Esophagus squamous epithelium (tissue), 5 donors: ENCODE measurements at places on chromosomes 5 and 9. TPM values are rescaled to one million over a fixed set of nuclear protein-coding genes. Genes with fewer than 3 reads are reported as not detected.

MOCS2 gene
- 26.1 TPM for total RNA-seq

BAAT gene
- not detected for total RNA-seq

- H3K27ac ChIP-seq: peak overlapping the region; percentile 90
- H3K4me1 ChIP-seq: peaks cover 90% of the 10 kb centered on the region
- peak overlapping the region; percentile 16 for H3K4me3 ChIP-seq
- no peaks in the 10 kb centered on the region for H3K27me3 ChIP-seq
- H3K36me3 ChIP-seq: no peaks in the 10 kb centered on the region
These were observed 10.1 kb upstream of the NRARP start for GRCh38 chr9:137311986-137312851.

DNA sequence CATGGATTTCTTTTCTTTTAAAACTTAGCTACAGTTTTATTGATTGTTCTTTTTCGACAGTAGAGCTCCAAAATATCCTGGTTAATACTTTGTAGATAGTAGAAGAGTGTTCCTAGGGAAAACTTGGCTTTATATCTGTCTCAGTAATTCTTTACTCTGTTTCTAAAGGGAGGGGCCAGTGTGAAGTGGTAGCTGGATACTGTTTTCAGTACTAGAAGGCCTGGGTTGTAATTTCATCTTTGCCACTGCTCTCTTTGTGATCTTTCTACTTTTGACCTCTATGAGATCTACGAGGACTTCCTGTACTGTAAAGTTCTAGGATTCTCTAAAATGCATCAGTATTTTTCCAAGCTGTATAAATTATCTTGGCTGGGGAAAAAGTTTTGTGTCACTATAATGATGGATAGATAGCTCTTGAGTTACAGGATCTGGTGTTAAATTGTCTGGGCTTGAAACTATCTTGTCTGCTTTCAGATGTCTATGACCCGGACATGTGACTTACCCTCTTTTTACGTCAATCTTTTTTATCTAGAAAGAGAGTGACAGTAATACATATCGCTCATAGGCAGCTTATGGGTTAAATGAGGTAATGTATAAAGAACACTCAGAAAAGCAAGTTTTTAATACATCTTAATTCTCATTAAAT is 53.6 kb downstream of the PRR16 start:
- no peak overlapping the region for H3K27ac ChIP-seq
- H3K4me1 ChIP-seq: no peaks in the 10 kb centered on the region
- H3K27me3 ChIP-seq: no peaks in the 10 kb centered on the region
- no peak for DNase-seq

- no peaks in the 10 kb centered on the region for H3K36me3 ChIP-seq
- no peak overlapping the region for H3K27ac ChIP-seq
- no peak overlapping the region for H3K4me3 ChIP-seq
- no peaks in the 10 kb centered on the region for H3K27me3 ChIP-seq
These were observed 335.2 kb upstream of the TARS1 start for GRCh38 chr5:33105521-33105941.

TAF11L10 gene
- not detected for total RNA-seq

DNA sequence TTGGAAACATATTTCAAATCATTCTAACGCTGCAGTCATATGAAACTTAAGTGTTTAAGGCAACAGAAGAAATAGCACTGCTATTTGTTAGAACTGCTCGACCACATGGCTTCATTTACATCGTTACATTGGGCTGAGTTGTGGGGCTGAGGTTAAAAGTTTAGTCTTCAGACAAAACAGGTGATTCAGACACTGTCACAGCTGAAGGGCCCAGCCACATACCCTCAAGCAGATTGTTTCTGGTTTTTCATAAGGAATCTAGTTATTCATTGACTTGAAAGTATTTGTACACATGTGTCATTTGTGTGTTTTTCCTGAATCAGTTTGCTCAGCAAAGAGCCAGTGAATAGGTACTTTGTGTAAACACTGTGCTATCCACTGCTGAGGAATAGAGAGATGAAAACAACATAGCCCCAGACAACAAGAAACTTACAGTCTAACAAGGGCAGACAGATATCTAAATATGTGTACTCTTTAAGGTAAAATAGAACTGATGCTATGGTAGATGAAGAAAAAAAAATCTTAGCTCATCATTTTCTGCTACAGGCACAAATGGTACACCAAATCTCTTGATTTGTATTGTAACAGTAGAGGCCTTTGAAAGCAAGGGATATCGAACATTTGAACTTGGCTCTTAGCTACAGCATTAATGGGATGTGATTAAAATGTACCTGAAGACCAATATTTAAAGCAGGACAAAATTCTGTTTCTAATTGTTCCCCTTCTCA is 357.6 kb upstream of the RPS23 start:
- DNase-seq: no peak
- no peaks in the 10 kb centered on the region for H3K36me3 ChIP-seq
- H3K4me1 ChIP-seq: no peaks in the 10 kb centered on the region
- no peak overlapping the region for H3K4me3 ChIP-seq

SNCB gene
- total RNA-seq: not detected

DNA sequence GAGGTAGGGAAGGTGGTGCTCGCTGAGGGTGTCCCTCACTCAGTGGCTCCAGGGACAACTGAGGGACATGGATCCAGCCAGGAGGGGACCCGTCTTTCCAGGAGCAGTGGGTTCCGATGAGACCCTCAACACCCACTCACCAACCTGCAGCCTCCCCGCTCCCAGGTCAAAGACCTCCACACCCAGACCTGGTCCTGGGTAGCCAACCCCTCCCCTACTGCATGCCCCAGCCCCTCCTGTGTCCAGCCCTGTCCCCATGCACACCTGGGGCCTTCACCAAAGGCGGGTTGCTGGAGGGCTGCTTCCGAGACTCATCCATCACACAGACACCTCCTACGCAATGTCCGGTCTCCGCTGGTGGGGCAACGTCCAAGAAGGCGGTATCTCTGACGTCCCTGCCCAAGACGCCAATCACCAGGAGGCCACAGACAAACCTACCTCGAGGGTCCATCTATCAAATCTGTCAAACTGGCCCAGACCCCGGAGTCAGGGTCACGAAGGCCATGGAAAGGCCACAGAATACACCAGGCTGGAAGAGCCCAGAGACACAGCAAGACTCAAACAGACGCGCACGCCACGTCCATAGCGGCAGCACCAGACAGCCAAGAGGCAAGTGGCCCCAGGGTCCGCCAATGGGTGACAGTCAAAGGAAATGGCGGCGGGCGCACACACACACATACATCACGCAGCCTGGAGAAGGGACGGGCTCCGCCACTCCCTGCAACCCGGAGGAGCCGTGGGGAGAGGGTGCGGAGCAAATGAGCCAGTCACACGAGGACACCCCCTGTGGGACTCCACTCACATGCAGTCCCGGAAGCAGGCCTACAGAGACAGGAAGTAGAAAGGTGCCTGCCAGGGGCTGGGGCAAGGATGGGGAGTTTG is 10.8 kb downstream of the NACC2 start:
- peak overlapping the region; percentile 2 for H3K27ac ChIP-seq
- no peaks in the 10 kb centered on the region for H3K27me3 ChIP-seq
- peaks cover 88% of the 10 kb centered on the region for H3K4me1 ChIP-seq
- H3K4me3 ChIP-seq: no peak overlapping the region
- H3K36me3 ChIP-seq: peaks cover 22% of the 10 kb centered on the region

EHMT1 gene
- 62.9 TPM for total RNA-seq

DNA sequence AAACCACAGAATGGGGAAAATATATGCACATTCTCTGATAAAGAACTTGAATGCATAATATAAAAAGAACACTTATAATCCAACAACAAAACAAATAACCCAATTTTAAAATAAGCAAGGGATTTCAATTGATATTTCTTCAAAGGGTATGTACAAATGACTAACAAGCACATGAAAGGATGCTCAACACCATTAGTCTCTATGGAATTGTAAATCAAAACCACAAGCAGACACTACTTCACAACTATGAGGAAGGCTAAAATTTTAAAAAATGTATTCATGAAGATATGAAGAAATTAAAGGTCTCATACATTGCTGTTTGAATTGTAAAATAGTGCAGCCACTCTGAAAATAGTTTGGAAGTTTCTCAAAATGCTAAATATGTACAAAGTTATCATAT is 78.9 kb upstream of the GAS1 start:
- H3K4me1 ChIP-seq: no peaks in the 10 kb centered on the region
- H3K27ac ChIP-seq: no peak overlapping the region
- no peaks in the 10 kb centered on the region for H3K36me3 ChIP-seq
- no peak overlapping the region for H3K4me3 ChIP-seq
- DNase-seq: no peak
- H3K27me3 ChIP-seq: no peaks in the 10 kb centered on the region

ZNG1E gene
- 20.7 TPM for total RNA-seq

CSNK1G3 gene
- 43.9 TPM for total RNA-seq

GRCh38 chr5:6902597-6902996 is 189.4 kb downstream of the TENT4A start:
- no peak overlapping the region for H3K27ac ChIP-seq
- H3K4me3 ChIP-seq: no peak overlapping the region
- no peaks in the 10 kb centered on the region for H3K4me1 ChIP-seq

- no peaks in the 10 kb centered on the region for H3K4me1 ChIP-seq
- H3K36me3 ChIP-seq: peaks cover 16% of the 10 kb centered on the region
- no peak overlapping the region for H3K4me3 ChIP-seq
These were observed 56.1 kb downstream of the GAPVD1 start for GRCh38 chr9:125317704-125318103.

EGFL7 gene
- total RNA-seq: 41.2 TPM

DNA sequence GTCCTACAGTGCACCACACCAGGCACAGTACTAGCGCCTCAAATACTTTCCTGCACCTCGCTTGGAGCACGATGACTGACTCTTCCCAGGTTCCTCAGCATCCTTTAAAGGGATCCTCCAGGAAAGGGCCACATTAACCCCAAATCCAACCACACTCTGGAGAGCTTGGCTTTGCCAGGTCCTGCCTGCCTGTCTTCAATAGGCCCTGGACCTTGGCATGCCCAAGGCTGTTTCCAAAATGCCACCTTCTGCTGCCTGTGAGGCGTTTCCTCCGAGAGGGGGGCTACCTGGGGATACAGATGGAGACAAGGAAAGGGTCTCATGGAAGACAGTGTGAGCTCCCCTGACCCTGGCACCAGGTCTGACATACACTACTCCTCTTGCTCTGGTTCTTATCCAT is 169.9 kb downstream of the DAB2IP start:
- H3K4me3 ChIP-seq: no peak overlapping the region
- H3K27me3 ChIP-seq: no peaks in the 10 kb centered on the region
- no peak for DNase-seq
- H3K4me1 ChIP-seq: peaks cover 17% of the 10 kb centered on the region
- no peaks in the 10 kb centered on the region for H3K36me3 ChIP-seq

GRCh38 chr9:22919423-22919822 is 472.8 kb downstream of the DMRTA1 start:
- H3K27ac ChIP-seq: no peak overlapping the region
- H3K36me3 ChIP-seq: no peaks in the 10 kb centered on the region
- no peaks in the 10 kb centered on the region for H3K27me3 ChIP-seq
- H3K4me3 ChIP-seq: no peak overlapping the region

MLANA gene
- not detected for total RNA-seq

GRCh38 chr9:123868002-123868401 is 61.9 kb downstream of the DENND1A start:
- H3K27me3 ChIP-seq: no peaks in the 10 kb centered on the region
- peak overlapping the region; percentile 20 for H3K4me3 ChIP-seq
- no peak for DNase-seq

DNA sequence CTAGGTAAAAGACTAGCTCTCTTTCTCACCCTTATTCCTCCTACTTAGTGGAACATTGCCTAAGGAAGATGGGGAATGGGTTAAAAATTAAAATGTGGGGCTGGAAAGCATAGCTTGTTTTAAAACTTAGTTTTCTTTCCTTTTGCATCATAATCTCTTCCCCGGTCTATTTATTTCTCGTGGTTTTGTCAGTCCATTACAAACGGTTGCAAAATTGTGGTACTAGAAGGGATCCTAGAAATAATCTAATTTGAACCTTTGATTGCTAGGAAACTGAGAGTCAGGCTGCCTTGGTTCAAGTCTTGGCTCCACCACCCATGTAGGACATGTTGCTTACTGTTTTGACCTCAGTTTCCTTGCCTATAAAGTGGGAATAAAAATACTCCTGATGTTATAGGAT is 1.3 kb downstream of the IL31RA start:
- H3K4me1 ChIP-seq: no peaks in the 10 kb centered on the region
- no peak overlapping the region for H3K4me3 ChIP-seq

DNA sequence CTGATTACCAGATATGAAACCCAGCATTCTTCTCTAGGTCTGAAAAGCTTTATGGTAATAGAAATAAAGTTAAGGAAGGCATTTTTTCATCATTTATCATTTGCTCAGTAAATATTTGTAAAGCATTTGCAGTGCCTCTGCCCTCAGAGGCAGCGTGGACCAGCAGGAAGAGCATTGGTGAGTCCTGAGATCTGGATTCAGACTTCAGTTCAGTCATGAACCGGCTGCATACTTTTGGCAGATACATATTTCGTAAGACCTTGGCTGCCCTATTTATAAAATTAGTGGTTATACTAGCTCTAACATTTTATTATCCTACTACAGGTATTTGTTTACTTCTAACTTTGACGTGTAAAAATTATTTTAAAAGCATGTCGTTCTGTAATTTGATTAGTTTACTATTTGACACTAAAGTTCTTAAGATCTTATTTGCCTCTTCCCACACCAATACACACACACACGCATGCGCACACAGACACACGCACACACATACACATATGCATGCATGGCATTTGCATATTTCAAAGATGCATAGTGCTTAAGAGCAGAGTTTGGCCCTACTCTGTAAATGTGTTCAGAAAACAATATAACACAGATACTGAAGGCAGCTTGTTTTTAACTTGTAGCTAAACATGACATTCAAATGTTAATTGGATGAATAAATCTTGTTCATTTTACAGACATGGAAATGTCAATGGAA is 101.9 kb downstream of the RPS23 start:
- H3K4me3 ChIP-seq: no peak overlapping the region
- no peak overlapping the region for H3K27ac ChIP-seq
- no peaks in the 10 kb centered on the region for H3K36me3 ChIP-seq
- DNase-seq: no peak
- H3K4me1 ChIP-seq: no peaks in the 10 kb centered on the region
- no peaks in the 10 kb centered on the region for H3K27me3 ChIP-seq

GRCh38 chr5:127136908-127137307 is 63.6 kb upstream of the C5orf63 start:
- no peaks in the 10 kb centered on the region for H3K4me1 ChIP-seq
- H3K27me3 ChIP-seq: no peaks in the 10 kb centered on the region
- H3K36me3 ChIP-seq: no peaks in the 10 kb centered on the region
- H3K4me3 ChIP-seq: no peak overlapping the region
- no peak for DNase-seq

DNA sequence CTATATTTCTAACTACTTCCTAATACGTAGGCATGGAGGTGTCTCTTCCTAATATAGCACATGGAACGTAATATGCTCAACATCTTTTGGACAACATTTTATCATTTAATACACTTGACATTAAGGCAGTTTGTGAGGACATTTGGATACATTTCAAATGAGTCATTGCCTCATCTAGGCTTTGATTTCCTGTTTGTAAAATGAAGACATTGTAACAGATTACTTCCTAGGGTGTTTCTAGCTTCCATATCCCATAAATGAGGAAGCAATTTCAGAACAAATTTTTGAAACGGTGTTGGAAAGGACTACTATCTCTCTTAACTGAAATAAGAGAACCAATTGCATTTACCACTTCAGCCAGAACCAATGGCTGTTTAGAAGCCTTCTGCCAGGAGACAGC is 38.7 kb downstream of the SLC28A3 start:
- H3K4me3 ChIP-seq: no peak overlapping the region
- peak overlapping the region; percentile 51 for H3K27ac ChIP-seq
- no peak for DNase-seq
- H3K4me1 ChIP-seq: peaks cover 44% of the 10 kb centered on the region

GRCh38 chr5:133779828-133780475 is 167.6 kb upstream of the FSTL4 start:
- no peaks in the 10 kb centered on the region for H3K4me1 ChIP-seq
- H3K27ac ChIP-seq: no peak overlapping the region
- H3K4me3 ChIP-seq: no peak overlapping the region
- DNase-seq: no peak

CYFIP2 gene
- 7.0 TPM for total RNA-seq
